Mammary microvascular endothelial cell (primary cell): ENCODE measurements at places on chromosomes 1 and 21. TPM values are rescaled to one million over a fixed set of nuclear protein-coding genes. Genes with fewer than 3 reads are reported as not detected.

The GBP7 gene
- total RNA-seq = not detected in 2 replicates

The LCE2B gene
- total RNA-seq = not detected in 2 replicates

The EPHA8 gene
- not detected in 2 replicates for total RNA-seq

The OR14A2 gene
- not detected in 2 replicates for total RNA-seq

The MEGF6 gene
- 16.2 and 16.4 TPM in 2 replicates for total RNA-seq
